ENCODE measurements at places on chromosomes 7 and 10.

DNA sequence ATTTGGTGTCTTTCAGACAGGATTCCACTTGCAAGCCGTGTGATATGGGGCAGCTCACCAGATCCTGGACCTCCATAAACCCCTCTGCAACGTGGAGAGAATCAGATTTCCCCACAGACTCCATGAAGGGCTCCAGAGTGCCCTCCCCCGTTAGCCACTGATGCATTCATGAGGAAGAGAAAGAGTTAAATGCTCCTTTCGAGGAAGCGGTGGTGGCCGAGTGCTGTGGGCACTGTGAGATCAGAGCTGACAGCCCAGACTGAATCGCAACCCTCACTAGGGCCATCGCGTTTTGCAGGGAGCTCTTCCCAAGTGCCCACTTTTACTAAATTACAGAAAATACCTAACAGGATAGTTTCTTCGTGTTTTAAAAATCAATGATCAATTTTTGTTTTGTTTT lies 226.3 kb upstream of the ZNF32 start:
- no peak for DNase-seq

DNA sequence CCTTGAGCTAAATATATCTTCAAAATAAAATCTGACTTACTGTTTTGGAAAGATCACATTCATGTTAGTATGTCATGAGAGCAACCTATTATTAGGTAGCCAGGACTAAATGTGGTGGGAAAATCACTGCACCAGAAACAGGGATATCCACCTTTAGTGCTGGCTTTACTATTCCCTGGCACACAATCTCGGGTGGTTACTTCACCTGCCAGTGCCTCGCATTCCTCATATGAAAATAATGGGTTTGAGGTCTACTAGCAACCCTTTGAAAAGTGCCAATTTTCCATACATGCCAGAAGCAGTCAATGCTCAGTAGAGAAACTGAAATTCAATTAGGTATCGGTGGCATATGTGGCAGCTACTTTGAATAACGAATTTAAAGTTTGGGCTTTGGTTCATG lies 36.8 kb downstream of the PTN start:
- DNase-seq = no peak

GRCh38 chr10:35643151-35644049 lies 1.3 kb upstream of the FZD8 start:
- no peak for DNase-seq

DNA sequence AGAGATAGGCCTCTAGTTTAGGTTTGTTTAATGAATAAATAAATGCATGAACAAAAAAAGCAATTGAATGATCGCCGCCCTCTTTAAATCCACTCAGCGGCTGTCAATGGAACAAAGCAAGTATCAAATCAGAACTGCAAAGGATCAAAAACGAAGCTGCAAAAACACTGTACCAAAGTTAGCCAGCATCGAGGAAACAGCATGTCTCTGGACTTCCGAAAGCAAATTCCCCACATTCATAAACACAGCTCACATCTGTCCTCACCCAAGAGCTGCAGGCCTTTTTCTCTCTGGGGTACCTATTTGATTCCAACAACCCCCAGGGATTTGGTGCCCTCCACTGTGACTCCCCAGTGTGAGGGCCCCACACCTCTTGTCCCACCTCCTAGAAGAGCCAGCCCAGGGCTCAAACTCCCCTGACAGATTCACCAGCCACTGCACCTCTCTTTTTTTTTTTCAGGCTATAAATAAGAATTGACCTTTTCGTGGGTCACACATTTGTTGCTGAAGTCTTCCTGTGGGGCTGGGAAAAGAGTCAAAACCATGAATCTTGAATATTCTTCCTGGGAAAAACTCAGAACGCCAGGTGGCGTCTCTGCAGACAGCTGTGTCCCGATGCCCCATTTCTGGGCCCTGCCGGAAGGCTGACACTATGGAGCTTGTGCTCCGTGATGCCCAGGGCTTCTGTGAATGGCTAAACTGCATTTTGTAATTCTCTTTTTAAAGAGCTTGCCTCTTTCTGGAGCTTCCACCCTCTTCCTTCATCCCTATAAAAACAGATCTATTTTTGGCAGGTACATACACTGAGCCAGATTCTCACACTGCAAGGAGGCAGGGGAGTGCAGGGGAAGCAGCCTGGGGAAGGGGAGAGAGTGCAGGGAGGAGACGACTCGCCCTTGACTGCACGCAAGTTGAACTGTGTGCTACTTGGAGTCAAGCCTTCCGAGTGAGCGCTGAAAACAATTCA lies 51.7 kb downstream of the HSPA12A start:
- DNase-seq = no peak

DNA sequence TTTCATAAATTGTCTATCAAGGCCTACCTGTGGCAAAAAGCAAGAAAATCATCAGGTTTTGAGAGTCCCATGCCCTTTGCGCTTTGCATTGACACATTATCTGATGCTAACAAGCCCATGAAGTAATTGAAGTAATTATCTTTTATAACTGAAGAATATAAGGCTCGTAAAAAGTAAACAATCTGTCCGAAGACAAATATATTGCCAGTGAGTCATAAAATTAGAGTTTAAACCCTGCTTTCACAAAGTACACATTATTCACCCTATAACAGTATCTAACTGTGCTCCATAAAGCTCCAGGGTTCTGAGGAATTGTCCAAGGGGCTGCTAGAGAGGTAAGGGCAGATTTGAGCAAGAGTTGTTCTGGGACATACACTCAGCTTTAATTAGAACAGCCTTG lies 102.3 kb upstream of the PPP1R3A start:
- DNase-seq = no peak

DNA sequence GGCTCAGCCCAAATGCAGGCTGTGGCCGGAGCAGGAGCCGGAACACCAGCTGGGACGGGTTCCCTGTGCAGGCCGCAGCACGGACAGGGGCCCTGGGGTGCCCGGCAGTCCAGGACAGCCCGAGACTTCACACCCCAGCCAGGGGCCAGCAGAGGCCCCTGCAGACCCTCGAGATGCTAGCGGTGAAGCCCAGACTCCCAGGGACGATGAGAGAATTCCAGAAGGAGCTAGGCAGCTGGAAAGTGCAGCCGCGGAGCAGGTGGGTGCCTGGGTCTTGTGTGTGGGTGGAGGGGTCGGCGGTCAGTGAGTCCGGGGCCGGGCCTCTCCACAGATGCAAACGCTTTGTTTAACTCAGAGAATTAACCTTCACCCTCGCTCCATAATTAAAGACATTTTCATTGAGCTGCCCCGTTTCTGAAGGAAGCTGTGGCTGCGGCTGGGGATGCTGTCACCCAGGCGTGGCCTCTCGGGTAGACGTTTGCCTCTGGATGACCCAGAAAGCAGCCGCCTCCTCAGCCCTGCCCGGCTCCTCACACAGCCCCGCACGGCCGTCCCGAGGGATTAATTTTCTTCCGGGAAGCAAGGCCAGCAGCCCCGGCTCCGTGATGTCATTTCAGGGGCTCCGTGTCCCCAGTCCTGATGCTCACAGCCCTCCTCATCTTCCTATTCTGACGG lies 26.5 kb downstream of the KNDC1 start:
- DNase-seq = no peak

- DNase-seq = no peak
Measured at GRCh38 chr7:116095396-116095795, 64.8 kb upstream of the TFEC start.

DNA sequence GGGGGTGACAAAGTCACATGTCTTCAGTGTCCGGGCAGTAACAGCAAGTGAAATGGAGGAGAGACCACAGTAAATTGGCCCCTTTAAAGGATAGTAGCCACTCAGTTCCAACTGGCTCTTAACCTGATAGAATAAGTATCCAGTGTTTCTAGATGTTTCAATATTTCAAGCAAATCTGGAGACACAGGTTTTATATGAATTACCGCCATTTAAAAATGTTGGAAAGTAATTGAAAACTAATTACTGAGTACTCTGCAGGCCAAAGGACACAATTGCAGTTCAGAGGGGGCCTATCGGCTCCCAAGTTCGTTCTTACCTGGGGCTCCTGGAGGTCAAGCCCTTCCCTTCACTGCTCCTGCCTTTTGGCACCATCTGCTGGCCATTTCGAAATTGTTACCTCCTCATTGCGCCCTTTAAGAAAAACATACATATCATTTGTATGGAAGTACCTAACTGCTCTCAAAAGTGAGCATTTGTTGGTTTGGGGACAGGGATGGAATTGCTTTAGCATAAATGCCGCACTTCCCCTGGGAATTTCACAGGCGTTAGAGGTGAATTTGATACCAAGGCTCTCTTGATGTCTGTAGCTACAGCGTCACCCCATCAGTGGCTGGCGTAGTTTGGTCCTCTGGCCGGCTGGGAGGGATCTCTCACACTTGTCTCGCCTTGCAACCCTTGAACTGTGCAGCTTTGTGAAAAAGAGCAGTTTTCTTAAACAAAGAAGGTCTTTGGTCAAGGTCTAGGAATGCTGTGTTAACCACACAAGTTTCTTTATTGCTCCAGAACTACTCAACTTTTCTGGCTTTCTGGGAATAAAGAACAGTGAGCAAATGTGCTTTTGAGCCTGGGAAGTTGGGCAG lies 220.0 kb downstream of the ARHGAP21 start:
- no peak for DNase-seq

DNA sequence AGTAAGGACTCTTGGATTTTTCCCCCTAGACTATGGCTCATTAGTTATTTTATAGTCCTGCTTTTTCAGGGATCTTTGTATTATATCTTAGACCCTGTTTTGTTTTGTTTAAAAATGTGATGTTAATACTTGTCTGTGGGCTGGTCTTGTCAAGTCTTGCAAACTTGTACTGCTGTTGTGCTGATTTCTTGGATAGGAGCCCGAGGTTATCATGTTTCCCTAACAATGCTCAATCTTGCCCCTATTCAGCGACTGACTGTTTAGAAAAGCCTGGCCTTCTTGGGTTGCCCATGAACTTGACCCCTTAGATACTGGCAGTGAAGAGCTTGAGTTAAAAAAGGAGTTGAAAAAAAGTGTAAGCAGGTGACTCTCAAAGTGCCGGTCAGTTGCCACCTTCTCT lies 115.7 kb downstream of the KIAA1217 start:
- DNase-seq = no peak

DNA sequence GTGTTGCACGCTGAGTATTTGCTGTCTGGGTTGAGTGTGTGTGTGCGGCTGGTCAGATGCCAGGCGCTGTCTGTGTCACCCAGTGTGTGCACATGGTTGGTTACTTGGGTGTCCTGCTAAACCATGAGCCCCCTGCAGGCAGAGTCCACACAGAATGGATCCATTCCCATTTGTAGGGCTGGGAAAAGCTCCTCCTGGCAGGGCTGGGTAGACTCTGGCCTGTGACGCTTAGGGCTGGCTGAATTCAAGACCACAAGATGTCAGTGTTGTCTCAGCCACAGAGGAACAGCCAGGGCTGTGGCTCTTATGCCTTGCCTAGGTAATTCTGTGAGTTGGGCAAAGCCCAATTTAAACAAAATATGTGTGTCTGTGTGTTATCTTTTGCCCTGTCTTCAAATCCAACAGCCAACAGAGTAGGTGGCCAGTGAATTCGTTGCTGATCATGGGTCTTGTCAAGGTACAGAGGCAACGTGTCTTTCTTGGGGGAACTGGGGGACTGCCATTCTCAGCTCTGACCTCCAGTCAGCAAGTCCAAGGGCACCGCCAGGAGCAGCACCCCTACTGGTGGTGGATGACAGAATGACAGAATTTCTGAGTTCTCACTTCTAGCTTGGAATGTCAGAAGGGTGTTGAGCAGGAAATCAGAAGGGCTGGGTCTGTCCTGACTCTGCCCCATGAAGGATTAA lies 285.1 kb downstream of the CCSER2 start:
- DNase-seq = no peak

- no peak for DNase-seq
Measured at GRCh38 chr7:30038196-30038980, 10.2 kb downstream of the PLEKHA8 start.

- DNase-seq = no peak
Measured at GRCh38 chr10:46062723-46063428, 16.8 kb upstream of the MSMB start.

DNA sequence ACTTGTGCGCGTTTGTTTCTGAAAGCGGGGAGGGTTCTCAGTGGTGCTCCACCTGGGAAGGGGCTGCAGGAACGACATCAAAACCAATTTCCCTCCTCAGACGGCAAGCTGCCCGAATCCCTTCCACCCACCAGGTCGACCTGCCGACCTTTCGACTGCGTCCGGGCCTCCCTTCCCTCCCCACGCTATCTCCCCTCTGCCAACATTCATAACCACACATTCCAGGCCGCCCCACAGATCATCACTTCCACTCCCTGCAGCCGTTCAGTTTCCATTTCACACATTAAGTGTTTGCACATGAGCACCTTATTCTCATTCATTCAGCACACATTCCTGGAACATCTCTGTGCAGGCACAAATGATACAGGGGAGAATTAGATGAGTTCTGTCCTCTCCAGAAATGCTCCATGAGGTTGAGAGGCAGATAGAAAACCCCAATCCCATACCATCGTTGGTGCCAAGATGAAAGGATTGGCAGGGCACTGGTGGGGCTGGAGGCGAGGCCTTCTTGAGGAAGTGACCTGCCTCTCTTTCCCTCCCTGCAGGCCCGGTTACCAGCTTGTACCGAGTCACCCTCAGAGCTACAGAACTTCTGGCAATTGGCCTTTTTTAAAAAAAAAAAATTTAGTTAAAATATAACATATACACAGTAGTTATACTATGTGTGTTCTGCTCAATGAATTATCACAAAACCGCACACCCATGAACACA lies 70.0 kb downstream of the MINDY4 start:
- DNase-seq = no peak

- DNase-seq = no peak
Measured at GRCh38 chr10:60549686-60550085, 160.0 kb upstream of the ANK3 start.

GRCh38 chr10:79188154-79188965 lies 119.6 kb downstream of the ZMIZ1 start:
- DNase-seq = no peak

- DNase-seq = no peak
Measured at GRCh38 chr10:83725567-83725966, 413.7 kb upstream of the GHITM start.

- DNase-seq = no peak
Measured at GRCh38 chr7:41861642-41862041, 158.8 kb upstream of the INHBA start.

GRCh38 chr7:66308411-66308810 lies 103.3 kb downstream of the TPST1 start:
- DNase-seq = no peak

DNA sequence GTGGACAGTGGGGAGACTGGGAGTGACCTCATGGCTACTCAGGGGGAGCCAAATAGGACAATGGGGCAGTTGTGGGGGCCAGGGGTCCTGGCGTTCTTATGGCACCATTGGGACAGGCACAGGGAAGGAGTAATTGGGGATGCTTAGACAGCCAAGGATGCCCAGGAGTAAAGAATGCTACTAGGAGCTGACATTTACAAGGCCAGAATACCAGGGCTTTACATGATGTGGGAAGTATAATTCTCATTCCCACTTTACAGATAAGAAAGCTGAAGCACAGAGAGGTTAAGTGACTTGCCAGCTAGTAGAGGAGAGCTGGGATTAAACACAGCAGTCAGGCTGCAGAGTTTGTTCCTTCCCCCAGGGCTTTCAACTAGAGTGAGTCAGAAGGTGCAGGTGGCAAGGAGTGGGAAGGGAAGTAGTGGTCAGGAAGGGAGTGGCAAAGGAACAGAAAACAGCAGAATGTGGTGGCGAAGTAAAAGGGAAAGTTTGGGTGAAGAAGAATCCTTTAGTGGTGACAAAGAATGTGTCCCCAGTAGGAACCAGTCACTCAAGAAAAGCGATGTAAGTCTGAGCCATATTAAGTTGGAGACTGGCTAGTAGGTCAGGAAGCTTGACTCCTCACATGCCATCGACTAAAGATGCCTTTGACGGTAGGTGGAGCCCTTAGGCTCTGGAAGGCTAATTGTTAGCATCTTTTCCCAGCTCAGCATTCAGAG lies 32.8 kb downstream of the CPVL start:
- DNase-seq = peak; percentile 22

Data from CD4-positive, alpha-beta T cell treated with Interleukin-15 for 1 hour (primary cell).